ENCODE measurements at places on chromosomes 5 and 9.

GRCh38 chr9:134863941-134864820, 16.4 kb upstream of the FCN2 start:
- H3K27me3 ChIP-seq, result peaks cover 5% of the 10 kb centered on the region
- no peaks in the 10 kb centered on the region for H3K4me1 ChIP-seq
- H3K36me3 ChIP-seq, result no peaks in the 10 kb centered on the region
- no peak overlapping the region for H3K4me3 ChIP-seq
- no peak for DNase-seq

DNA sequence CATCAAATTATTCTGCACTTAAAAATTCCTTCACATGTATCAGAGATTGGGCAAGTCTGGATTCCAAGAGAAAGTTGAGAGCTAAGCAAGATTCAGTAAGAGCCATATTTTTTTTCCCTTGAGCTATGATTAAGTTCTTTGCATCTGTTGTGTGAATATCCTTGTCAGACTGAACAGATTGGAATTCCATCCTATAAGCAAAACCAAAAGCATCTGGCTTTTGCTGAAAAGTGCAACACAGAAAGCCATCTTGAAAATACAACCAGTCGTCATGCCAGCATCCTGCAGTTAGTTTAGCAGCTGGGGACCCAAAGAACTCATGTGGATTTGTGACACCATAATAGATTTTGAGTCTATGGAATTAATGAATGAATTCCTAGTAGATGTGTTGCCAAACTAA, 316.9 kb downstream of the MTRR start:
- no peak overlapping the region for H3K4me3 ChIP-seq
- DNase-seq, result no peak

GRCh38 chr5:180116077-180116999, 44.8 kb upstream of the RNF130 start:
- H3K4me3 ChIP-seq, result no peak overlapping the region
- no peak for DNase-seq
- H3K36me3 ChIP-seq, result no peaks in the 10 kb centered on the region
- H3K4me1 ChIP-seq, result peaks cover 4% of the 10 kb centered on the region
- no peak overlapping the region for H3K27ac ChIP-seq
- no peaks in the 10 kb centered on the region for H3K27me3 ChIP-seq

- no peak overlapping the region for H3K4me3 ChIP-seq
- no peaks in the 10 kb centered on the region for H3K36me3 ChIP-seq
- no peak for DNase-seq
- H3K27ac ChIP-seq, result no peak overlapping the region
Measured at GRCh38 chr5:150461231-150461630, 11.7 kb upstream of the RPS14 start.

DNA sequence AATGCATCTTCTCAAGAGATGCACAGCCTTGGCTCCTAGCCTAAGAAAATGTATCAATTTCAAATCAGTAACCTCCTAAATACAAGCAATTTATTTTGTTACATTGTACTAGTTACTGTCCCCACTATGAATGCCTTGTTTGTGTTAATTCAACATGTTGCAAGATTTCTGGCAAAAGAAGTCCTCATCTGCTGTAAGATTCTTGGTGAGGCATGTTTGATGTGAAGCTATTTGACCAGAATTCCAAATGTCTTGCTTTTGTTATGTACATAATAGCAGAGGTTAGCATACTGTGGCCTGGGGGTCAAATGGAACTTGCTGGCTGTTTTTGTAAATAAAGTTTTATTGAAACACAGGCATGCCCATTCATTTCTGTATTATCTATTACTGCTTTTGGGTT, 1023.1 kb upstream of the WWC1 start:
- no peak overlapping the region for H3K27ac ChIP-seq
- DNase-seq, result no peak
- H3K4me1 ChIP-seq, result no peaks in the 10 kb centered on the region

- DNase-seq, result no peak
- H3K4me1 ChIP-seq, result peaks cover 7% of the 10 kb centered on the region
- H3K27ac ChIP-seq, result no peak overlapping the region
- peaks cover 23% of the 10 kb centered on the region for H3K36me3 ChIP-seq
Measured at GRCh38 chr5:126454081-126454480, 30.9 kb downstream of the GRAMD2B start.

All from progenitor cell of endocrine pancreas (in vitro differentiated cells).